ENCODE measurements at places on chromosomes 5 and 9.

DNA sequence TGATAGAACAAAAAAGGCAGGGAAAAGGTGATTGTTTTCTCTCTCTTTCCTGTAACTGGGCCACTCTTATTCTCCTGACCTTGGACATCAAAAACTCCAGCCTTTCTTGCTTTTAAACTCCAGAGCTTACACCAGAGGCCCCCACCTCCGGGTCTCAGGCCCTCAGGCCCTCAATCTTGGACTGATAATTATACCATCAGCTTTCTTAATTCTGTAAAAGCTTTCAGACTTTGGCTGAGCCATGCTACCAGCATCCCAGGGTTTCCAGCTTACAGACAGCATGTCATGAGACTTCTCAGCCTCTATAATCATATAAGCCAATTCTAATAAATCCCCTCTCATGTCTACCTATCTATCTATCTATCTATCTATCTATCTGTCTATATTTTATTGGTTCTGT lies 137.7 kb downstream of the SNX18 start:
- DNase-seq = no peak

DNA sequence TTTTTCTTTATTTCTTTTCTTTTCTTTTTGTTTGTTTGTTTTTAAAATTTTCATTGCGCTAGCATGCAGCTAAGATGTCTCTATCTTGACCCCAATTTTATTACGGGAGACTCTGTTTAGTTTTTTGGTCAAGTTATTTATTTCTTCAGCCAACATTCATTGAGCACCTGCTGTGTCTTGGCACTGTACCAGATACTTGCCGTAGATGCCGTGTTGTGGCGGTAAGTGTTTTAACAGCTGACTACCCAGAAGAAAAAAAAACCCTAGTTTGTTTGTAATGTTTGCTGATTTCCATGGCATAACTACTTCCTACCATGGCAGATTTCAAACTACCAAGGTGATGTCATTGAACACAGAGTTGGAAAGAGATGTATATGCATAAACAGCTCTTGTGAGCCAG lies 65.0 kb downstream of the UGCG start:
- no peak for DNase-seq

- DNase-seq = no peak
Measured at GRCh38 chr5:124420952-124421351, 325.5 kb downstream of the ZNF608 start.

- DNase-seq = no peak
Measured at GRCh38 chr9:99352826-99353225, 130.7 kb downstream of the SEC61B start.

- DNase-seq = no peak
Measured at GRCh38 chr9:77876091-77876490, 155.5 kb downstream of the GNAQ start.

- no peak for DNase-seq
Measured at GRCh38 chr5:172953776-172954675, 5.2 kb upstream of the RPL26L1 start.

GRCh38 chr9:135613946-135614805 lies 25.2 kb downstream of the GLT6D1 start:
- peak; percentile 55 for DNase-seq

GRCh38 chr5:116575326-116576052 lies 866 bp upstream of the SEMA6A start:
- DNase-seq = no peak

GRCh38 chr5:37724395-37725125 lies 115.3 kb downstream of the GDNF start:
- DNase-seq = no peak

DNA sequence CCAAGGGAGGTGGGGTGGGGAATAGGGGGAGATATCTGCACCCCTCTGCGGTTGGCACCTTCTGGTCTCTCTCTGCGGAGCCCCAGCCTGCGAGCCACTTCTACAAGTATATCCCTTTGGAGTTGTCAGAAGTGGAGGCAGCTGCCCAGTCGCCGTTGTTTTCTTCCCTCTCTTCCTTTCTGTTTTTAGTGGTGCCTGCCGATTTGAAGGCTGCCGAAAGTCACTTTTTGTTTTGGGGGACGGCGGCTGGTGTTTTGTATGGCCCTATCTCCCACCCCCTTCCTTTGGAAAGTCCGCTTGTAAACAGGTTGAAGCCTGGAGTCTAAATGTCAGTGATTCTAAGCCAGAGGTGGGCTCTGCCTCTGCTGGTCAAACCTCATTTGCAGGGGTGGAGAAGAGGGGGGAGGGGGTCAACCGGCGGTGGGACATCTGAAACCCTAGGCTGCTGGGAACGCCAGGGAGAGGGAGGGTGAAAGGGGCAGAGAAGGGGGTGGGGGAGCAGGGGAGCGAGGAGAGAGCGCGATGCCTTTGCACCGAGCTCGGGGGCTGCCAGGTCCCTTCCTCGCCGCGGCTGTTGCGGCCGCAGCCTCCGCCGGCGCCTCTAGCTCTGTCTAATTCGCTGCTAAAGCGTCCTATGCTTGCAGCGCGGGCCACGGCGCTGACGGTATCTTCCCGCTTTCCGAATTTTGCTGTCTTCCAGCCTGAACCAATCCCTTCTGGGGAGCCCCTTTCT lies at the start of gene FGF10:
FGF10 (minus strand) TSS at position 331 of the 733 bp plus-strand sequence. CDS start 738 bp downstream, outside the sequence.
- no peak for DNase-seq

GRCh38 chr9:133687856-133688761 lies 50.0 kb downstream of the SARDH start:
- no peak for DNase-seq

GRCh38 chr5:108196276-108196675 lies 185.6 kb downstream of the FBXL17 start:
- DNase-seq = no peak

DNA sequence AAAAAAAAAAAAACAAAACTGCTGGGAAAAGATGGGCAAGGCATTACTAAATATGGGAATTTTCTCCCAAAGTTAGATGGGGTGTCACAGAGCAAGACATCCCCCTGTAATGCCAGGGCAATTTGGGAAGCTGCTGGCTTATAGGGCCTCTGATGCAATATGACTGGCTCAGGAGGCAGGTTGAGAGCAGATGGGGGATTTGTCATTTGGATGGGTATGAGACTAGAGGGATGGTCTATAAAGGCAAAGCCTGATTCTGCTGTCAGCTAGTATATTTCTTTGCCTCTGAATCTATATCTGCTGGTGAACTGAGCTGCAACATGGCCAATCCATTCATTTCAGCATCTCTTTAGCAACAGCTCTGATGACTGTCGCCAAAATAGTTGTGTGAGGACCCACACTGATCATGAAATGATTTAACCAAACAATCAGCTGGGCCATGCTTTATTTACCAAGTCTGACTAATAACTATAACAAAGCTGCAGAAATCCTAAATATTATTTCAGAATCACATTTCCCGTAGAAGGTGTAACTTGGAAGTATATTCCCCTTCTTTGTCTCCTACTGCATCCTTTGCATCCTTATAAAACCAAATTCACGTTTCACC lies 455.1 kb upstream of the ZNF608 start:
- DNase-seq = no peak

- DNase-seq = no peak
Measured at GRCh38 chr9:113950195-113951031, 74.3 kb downstream of the ZNF618 start.

- DNase-seq = no peak
Measured at GRCh38 chr5:14922456-14922855, 50.9 kb upstream of the ANKH start.

GRCh38 chr9:88653911-88654310 lies 118.9 kb downstream of the NXNL2 start:
- no peak for DNase-seq

GRCh38 chr9:18075253-18075952 lies 398.6 kb upstream of the ADAMTSL1 start:
- DNase-seq = no peak

Data from natural killer cell treated with Interleukin-12 subunit alpha and Interleukin-12 subunit beta and Interleukin-15 and Interleukin-18, amount 100 ng/mL, for 72 hours (primary cell).